ENCODE measurements at places on chromosomes 7 and 10.

- no peak for DNase-seq
These were observed 100.3 kb downstream of the MCU start for GRCh38 chr10:72792288-72792687.

DNA sequence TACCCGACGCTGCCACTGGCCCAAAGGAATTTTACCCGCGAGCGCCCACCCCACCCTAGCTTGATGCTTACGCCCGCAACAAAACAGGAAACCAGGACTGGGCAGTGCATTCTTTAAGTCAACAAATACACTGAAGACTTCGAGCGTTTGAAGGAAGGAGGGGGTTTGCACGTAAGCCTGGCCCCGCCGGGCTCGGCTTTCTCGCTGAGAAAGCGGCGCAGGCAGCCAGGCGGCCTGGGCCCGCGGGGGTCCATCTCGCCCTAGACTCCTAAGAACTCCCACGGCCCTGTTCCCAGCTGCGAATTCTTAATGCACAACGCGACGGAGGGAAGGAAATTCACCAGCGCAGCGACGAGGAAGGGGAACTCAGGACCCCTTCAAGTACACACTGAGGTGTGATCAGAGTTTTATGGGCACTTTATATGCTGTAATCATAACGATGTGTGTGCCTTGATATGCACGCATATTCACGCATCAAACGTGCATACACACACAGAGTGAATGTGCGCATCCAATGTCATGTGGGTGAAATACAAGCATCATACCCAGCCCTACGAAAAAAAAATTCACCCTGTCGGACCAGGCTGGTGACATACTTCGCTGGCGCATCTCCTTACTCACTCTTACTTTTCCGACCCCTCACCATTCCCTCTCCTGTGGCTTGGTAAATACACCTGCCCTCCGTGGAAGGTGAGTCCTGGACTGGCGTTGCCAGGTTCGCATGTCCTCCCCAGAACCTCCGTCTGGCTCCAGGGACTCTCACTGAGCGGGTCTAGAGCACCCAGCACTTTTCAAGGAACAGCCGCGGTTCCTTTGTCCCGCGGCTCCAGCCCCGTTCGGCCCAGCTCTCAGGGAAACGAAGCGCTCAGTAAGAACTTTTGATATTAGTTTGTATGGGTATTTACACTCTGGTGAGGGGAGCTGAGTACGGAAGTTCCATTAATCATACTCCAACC, 5.7 kb upstream of the HOXA13 start:
- no peak for DNase-seq

GRCh38 chr7:107234436-107234835, 65.6 kb downstream of the HBP1 start:
- DNase-seq, result no peak

DNA sequence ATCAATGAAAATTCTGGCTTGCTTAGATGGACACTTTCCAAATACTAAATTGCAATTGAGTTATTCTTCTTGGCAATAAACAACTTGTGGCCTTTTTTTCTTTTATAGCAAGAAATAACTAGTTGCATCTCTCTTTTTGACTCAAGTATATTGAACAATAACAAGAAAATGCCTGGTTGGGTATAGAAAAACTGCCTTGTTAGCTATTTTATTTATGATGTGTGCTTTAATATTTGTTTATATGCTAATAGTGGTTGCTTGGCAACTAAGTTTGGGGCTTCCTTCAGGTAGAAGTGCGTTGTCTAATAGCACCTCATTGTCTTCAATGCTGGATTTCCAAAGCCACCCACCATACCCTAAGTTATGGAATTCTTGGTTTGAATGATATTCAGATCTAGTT, 30.1 kb upstream of the PPP1R3C start:
- DNase-seq, result no peak

GRCh38 chr10:78305311-78305710, 271.6 kb downstream of the RPS24 start:
- DNase-seq, result no peak

GRCh38 chr7:30142710-30143109, 7.9 kb downstream of the MTURN start:
- no peak for DNase-seq

GRCh38 chr7:27095050-27095896, 527 bp downstream of the HOXA1 start:
- no peak for DNase-seq

- no peak for DNase-seq
These were observed 6.9 kb upstream of the BAG3 start for GRCh38 chr10:119644205-119644814.

DNA sequence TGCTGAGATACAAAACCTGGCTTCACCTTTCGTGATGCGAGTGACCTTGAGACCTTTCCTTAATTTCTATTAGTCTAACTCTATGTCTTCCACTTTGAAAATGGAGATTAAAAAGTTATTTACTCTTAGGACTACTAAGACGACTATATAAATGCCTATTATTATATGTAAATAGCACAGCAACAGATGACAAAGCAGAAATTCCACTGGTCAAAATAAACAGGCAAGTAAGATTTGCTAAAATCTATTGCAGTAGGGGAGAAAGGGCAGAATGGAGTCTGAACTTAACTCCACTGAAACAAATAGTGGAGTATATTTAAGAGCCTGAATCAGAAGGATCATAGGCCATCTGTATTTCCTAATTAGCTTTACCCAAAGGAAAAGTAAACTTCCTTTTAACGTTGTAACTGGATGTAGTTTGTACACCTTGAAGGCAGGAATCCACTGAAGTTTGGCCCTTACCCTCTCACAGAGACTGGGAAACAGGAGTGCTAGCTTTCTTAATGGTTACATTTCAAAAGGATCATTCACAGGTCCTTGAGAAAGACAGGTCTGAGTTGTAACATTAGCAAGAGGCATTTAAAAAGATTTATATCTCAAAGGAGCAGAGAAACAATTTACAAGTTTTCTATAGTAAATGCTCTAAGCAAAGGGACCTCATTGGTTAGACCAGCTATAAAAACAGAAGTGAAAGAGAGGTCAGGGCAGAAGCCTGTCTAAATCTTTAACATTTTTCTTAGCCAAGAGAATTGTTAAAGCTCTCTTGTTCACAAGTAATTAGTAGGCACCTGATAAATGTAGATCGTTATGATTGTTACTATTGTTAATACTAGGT, 332.5 kb downstream of the ZWINT start:
- no peak for DNase-seq

DNA sequence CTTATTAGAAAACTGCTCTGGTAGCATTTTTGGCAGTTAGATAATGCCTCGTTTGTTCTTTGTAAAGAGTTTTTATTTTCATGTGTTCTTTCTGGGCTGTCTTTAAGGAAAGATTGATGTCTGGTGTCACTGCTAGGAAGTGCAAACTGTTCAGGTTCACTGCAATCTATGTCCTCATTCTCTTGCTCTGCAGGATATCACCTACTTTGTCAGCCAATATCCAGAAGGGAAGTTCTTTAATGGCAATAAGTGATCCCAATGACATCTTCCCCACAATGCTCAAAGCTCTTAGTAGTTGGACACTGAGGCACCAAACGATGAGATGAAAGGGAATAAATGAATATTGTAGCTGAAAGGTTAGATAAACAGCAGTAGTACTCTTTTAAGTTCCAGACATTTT, 115.1 kb downstream of the AGMO start:
- no peak for DNase-seq

- no peak for DNase-seq
These were observed 16.0 kb downstream of the NUDT5 start for GRCh38 chr10:12179606-12180170.

DNA sequence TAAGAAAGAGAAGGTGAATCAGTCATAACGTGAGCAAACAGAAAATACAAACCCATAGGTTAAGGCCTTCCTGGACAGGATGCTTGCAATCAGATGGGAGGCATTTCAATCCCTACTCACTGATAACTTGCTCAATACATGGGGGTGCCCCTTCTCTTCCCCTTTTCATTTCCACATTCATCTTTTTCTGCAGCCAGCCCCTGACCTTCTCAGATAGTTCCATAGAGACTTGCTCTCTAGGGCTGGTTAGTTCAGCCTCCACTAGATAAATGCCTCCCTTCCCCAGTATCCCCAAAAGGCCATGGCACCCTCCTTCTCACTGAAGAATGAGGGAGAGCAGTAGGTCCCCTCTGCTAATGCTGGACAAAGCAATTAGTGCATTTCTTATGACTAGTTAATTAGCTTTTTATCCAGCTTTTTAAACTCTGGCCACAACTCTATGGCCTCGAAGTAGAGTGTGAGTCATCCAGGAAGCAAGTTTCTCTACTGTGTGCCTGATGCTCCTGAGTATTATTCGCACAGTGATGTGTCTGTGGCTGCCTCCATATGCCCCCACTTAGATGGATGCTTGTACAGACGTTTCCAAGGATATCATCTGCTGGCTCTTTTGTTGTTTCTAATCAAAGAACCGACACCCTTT, 12.7 kb downstream of the CHN2 start:
- DNase-seq, result no peak

DNA sequence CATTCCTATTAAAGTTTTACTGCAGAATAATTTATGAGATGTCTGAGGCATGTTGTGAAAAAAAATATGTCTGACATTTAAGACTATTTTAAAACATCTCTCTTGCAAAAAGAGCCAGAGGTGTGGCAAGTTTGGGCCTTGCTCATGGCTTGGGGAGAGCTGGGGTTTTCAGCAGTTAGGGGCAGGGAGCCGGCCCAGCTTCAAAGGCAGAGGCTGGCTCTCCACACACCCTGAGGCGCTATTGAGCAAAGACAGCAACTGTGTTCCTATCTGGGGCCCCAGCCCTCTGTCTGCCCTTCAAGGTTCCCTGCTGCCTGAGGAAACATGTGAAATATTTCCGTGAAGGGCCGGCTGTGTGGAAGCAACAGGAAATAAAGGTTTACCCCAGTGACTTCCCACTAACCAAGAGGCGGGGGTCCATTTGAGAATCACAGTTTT, 94.0 kb downstream of the SORBS1 start:
- DNase-seq, result no peak

DNA sequence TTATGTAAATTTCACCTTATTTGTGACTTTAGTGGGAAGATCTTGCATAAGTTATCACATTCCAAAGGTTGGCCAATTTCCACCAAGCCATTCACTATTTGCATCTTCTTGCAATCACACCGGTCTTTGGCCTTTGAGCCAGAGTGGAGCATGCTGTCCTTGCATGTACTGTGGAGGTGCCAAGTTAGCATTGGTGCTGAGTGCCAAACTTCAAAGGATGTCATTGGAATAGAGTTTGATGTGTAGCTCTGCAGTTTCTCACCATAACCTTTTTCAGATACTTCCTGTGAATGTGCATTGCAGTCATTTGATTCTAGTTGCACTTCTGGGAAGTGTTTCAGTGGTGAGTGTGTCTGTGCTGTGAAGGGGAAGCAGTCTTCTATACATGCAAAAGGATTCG, 620.6 kb downstream of the SUGCT start:
- DNase-seq, result no peak

DNA sequence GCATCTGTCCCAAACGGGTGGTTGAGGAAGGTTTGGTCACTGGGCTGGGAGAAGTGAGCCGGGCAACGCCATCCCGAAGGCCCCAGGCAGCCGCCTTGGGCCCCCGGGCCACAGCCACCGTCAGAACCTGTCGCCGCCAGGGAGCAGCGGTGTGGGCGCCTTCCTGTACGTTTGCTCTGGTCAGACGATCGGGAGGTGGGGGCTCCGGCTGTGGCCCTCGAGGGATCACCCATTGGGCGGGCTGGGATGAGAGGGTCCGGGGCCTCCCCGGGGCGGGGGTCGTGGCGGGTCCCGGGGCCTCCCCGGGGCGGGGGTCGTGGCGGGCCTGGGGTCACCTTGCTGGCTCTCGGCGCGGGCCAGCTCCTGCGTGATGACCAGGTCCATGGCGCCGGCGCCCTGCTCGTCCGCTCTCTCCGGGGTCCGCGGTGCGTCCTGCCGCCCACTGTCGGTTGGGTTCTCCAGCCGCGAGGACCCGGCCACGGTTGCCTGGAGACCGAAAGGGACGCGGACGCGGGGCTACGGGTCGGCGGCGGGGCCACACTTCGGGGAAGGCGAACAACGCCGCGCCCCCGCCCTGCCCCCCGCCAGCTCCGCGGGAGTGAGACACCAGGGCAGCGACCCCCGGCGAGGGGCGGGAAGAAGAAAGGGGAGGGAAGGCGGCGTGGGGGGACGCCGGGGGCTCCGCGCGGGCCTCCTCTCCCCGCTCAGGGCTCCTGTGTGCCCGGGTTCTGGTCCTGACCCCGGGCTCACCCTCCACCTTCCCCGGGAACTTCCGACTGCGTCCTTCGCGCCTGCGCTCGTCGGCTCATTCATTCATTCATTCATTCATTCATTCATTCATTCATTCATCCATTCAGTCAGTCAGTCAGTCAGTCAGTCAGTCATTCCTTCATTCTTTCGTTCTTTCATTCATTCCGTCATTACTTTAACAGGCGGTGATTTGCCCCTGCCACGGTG, at the start of gene CFAP46:
CFAP46 (minus strand) TSS at position 470 of the 957 bp plus-strand sequence; CDS start at position 384, 86 bp downstream.
- DNase-seq, result no peak

DNA sequence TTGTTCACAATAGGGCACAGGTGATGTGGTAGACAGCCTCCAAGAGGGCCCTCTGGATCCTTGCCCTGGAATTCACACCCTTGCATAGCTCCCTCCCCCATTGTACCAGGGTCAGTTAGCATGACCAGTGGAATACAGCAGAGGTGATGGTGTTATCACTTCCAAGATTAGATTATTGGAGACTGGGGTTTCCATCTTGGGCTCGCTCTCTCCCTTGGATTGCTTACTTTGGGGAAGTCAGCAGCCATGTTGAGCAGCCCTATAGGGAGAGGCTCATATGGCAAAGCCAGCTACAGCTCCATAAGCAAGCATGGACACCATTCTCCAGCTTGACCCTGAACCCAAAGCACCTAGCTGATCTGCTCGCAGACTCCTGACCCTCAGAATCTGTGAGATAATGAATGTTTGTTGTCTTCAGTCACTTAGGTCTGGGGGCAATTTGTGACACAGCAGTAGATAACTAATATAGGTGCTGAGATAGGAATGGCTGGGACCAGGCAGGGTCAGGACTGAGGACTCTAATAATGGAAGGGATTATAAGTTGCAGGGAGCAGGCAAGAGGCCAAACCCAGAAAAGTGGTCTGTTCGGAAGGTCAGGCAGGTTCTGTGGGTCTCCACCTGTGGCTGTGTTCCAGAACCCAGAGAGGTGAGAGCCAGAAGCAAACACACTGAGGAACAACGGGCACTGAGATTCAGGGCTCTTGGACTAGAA, 22.9 kb downstream of the TBXAS1 start:
- DNase-seq, result no peak

- no peak for DNase-seq
These were observed 18.6 kb upstream of the ZMIZ2 start for GRCh38 chr7:44729949-44730590.

Measured in stimulated activated CD4-positive, alpha-beta T cell treated with anti-CD3 and anti-CD28 coated beads, Interleukin-12 subunit alpha, Interleukin-12 subunit beta, amount 100 ng/mL, for 48 hours (primary cell).